ENCODE measurements at places on chromosomes 11 and 22.

DNA sequence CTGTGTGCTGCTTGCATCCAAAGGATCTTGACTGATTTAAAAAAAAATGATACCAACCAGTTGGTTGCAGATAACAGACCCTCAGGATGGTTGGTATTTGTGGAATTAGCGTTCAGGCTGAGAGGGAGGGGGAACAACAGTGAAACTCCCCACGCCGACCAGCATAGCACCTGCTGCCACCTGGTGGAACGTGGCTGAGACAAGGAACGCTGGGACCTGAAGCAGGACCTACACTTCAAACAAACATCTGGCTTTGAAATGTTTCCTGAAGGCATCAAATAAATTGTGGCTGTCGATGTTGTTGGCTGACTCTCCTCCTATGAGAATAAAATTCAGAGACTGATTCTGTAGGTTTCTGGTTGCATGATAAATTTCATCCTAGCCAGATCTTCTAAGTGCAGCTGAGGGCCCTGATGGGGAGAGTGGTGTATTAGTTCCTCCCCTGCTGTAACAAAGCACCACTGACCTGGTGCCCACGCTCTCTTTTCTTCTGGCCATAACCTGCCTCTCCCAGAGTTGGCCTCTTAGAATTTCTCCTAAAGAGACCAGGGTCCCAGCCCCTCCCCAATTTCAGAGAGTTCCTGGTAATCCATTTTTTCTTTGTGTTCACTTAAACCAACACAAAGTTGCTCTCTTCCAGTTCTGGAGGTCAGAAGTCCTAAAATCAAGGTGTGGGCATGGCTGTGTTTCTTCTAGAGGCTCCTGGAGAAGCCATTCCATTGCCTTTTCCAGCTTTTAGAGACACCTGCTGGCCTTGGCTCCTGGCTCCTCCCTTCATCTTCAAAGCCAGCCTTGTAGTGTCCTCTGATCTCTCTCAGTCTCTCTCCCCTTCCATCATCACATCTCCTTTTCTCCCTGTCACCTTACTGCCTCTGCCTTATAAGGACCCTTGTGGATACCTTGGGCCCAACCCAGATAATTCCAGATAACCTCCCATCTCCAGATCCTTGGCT, 17.3 kb downstream of the APOL2 start:
- peak; percentile 69 for DNase-seq

- DNase-seq = no peak
Observed at GRCh38 chr11:102448869-102449224, 3.7 kb downstream of the TMEM123 start.

DNA sequence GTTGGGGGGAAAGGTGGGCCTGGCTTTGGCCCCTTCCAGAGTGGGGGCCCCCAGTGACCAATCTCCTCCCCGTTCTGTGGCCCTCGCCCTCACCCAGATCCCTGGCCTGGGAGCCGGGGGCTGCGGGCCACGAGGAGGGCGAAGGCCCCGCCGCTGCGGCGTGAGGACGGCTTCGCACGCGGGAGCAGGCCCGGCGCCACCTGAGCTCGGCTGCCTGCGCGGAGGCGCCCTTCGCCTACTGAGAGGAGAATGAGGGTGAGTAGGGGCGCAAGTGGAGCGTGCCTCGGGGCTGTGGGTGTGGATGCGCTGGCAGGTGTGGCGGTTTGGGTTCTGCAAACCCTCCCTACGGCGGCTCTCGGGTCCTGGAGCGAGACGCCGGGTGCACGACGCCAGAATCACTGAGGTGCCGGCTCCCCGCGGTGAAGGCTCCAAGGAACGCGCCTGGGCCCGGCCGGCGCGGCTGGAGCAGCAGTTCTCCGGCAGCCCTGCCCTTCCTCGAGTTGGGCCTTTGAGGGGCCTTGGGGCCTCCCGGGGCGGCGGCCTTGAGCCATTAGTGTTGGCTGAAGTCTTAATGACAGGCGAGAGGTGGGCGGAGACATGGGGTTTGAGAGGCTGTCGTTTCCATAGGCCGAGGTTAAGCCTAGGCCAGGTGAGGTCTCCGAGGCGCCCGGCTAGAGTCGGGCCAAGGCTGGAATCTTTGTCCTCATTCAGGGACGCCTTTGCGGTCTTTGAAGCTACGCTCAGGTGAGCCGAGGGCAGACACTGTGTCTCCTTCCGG, 65.3 kb downstream of the CTTN start:
- DNase-seq = peak; percentile 11

GRCh38 chr11:93370260-93370659, 39.7 kb downstream of the DEUP1 start:
- DNase-seq = no peak

DNA sequence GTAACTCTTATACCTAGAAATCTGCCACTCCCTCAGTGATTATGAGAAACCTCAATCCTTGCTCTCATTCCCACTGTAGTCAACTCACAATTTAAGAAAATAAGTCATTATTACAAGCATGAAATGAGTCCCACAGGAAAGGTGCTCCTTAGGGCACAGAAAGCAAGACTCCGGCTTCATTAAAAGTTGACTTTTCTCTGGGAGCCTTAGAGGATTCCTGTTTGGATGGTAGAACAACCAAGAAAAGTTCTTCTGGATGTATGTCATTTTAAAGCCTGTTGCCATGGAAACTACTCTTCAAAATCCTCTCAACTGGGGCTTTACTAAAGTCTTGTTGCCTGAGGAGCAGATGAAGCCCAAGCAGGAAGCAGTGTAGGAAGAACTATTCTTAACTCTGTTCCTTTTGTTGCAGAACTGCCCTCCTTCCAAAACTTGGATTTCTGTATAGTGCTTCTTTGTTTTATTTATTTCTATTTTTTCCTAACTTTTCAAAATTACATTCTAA, at the start of gene OR8B8:
OR8B8 (minus strand) TSS at position 51 of the 505 bp plus-strand sequence. CDS start 4,611 bp downstream, outside the sequence.
- no peak for DNase-seq

DNA sequence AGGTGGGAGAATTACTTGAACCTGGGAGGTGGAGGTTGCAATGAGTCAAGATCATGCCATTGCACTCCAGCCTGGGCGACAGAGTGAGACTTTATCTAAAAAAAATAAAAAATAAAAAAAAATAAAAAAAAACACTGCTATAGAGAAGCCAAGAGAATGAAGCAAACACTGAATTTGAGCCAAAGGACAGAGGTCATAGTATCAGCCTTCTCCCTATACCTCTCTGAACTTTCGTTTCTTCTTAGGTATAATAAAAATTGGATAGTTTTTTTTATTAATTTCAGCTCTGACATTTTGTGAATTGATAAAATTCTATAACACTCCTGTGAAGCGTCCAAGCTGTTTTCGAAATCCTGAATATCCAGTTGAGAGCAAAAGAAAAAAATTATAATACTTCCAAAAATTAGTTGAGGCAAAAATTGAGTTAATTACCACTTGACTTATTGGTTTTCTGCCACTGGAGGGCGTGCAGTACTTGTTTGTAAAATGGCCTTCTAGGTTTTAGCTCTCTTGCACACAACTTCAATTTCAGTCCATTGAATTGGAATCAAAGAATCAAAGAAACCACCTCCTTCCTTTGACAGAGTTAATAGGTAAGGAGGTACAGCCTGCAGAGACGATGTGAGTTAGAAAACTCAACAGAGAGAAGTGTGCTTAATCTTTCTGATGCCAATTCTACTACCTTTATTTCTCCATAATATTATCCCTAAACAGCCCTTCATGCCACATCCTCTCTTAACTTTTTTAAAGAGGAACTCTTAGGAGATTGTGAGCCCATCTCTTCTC, 143.2 kb downstream of the BBOX1 start:
- peak; percentile 56 for DNase-seq

DNA sequence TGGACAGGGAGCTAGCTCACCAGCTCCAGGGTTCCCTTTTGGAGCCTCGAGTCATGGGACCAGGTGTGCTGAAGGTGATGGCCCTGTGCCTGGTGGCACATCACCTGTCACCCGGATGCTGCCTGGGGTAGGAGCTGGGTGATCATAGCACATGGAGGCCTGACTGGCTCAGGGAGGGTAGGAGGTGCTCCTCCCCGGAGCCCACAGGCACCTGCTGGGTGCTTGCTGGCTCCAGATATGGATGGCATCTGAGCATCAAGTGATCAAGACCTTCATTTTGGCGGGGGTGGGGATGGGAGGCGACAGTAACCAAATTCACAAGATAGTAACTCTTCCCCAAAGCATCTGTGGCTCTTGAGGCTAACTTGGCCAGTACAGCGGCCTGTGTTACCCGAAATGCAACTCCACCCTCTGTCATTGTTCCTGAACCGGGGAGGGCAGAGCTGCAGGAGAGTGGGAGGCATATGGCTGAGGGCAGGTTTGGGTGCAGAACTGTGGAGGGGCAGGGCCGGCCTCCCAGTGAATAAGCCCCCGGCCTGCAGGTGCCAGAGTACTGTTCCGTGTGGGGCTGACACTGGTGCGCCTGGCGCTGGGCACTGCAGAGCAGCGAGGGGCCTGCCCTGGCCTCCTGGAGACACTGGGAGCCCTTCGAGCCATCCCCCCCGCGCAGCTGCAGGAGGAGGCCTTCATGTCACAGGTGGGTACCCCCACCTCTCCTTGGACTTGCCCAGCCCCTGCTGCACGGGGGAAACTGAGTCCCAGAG, 4.7 kb downstream of the TBC1D10C start:
- DNase-seq = peak; percentile 48

DNA sequence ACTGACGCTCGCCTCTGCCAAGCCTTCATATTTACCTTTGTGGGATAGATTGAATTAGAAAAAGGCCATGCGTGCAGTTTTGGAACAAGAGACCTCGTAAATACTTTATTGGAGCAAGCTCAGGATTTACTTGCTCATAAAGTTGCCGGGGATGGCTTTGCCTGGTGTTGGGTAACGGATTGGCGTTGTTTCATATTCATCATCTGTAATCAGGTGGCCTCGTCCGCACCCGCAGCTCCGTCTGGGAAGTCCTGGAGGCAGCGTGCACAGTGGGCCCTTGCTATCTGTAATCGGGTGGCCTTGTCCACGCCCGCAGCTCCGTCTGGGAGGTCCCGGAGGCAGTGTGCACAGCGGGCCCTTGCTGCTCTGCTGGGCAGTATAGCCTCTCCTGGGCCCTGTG, 1209.3 kb downstream of the BRD1 start:
- no peak for DNase-seq

DNA sequence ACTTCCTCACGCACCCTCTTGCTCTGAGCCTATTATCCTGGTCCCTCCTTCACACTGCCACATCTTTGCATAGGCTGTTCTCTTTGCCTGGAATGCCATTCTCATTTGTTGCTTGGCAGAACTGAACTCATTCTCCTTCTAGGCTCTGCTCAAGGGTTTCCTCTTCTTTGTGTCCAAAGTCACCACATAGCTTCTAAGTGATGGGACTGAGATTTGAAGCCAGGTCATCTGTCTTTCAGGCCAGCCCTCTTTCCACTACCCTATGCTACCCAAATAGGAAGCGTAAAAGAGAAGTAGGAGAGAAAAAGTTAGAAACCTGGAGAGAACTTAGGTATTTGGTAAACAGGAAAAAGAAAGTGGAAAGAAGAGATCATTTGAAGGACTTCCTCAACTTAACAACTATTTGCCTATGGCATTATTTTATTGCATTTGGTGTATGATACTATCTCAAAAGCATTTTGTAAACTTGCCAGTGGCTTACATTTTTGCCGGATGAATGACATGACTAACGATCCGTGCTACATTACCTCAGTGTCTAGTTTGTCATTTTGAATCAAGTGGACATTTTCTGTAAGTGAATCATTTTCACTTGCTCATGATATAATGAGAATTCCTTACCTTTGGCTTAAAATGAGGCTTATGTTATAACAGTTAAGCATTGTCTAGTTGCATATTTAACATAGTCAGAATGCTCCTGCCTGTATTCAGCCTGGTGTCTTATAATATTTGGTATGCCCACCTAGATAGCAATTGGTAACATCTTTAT, 18.5 kb downstream of the NF2 start:
- no peak for DNase-seq

- DNase-seq = no peak
Observed at GRCh38 chr11:73396985-73397384, 20.8 kb downstream of the RELT start.

DNA sequence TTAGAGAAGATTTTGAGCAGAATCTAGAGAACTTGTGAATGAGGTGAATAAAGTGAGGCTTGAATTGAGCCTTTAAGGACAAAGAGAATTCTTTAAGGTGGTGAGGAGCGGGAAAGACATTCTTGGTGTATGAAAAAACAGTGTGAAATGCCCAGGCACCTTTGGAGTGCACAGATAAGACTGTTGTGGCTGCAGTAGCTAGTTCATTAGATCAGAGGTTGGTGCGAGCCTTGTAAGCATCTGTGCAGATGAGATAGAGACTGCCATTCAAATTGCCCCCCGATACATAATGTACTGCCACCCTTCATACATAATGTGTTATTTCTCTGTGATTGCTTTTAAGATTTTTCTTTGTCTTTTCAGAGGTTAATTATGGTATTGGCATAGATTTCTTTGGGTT, 31.3 kb downstream of the ATXN10 start:
- no peak for DNase-seq

DNA sequence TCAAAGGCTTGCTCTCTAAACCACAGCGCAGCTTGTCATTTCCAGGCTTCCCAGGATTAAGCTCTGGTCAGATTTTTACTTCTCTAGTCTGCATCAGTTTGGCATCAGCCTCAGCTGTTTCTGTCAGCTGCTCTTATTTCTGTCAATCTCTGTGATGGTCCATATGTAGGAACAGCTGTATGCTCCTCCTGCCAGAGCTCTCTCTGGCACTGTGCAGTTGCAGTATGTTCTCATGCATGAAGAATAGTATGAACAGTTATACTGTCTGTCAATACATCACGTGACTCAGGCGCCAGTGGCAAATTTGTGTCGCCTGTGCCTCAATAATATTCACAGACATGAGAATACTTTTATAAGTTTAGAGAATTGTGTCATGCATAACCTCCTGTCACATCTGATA, 6.7 kb downstream of the OR6M1 start:
- DNase-seq = no peak

DNA sequence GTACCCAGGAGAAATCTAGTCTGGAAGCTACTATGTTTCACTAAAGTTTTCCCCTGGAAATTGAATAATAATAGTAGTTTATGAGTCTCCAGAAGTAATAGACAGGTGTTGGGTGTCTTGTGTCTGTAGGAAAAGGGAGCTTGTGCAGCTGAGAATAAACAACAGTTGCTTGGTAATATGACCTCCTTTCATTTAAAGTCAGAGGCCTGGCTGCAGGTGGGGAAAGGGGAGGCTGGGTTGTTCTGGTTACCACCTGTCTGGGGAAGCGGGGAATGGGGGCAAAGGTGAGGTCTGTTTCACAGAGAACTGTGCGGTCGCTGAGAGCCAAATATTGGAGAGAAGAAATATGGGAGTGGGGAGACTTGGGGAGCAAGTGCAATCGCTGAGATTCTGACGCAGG, 3.3 kb upstream of the GRAMD1B start:
- DNase-seq = no peak

DNA sequence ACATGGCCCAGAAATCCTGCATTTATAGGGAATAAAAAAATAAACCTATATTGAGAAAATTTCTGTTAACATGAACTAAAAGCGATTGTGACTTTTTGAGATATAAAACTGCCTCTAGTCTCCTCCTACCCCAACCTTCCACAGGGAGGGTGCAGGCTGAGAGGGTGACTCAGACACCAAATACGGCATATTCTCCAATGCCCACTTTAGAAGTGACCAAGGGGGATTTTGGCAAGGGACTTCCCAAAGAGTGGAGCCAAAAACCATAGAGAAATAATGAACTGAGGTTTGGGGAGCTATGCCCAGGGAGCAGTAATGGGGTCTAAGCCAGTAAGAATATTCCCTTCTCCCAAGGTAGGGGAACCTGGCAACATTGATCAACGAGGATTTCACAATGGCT, 124.9 kb upstream of the ZC3H12C start:
- no peak for DNase-seq

Measured in activated naive CD4-positive, alpha-beta T cell treated with anti-CD3 and anti-CD28 coated beads, Interleukin-2, amount 10 ng/mL, durations not matched to agents 7 days and 5 days (primary cell).